ENCODE measurements at places on chromosomes 2 and 18. TPM values are rescaled to one million over a fixed set of nuclear protein-coding genes. Genes with fewer than 3 reads are reported as not detected.
A peak's percentile ranks its signal among the peaks of the same experiment; 100 is the strongest.

GRCh38 chr2:118388771-118389170 is 300.5 kb downstream of the INSIG2 start:
- DNase-seq = no peak

GRCh38 chr2:162333968-162334367 is 10.0 kb upstream of the GCA start:
- no peak for DNase-seq

DNA sequence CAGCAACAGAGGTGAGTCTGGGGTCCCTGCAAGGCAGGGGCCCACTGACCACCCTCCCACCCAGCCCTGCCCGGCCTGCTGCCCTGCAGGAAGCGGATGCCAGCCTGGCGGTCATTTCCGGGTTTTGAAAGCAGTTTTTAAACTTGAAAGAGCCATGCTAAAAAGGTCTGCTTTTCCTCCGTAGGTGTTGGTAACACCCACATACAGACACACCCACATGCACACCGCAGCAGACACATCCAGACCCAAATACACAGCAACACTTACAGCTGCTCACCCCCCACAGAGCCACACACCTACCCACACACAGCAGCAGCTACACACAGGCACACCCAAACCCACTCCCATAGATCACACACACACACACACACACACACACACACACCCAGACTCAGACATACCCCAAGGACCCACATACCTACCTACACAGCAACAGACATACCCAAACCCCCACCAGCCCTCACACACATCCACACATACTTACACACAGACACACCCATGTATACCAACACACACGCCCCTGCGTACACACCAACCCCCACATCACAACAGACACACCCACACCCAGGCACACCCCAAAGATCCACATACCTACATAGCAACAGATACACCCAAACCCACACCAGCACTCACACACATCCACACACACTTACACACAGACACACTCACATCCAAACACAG is 7.6 kb downstream of the ZFP36L2 start:
- no peak for DNase-seq

DNA sequence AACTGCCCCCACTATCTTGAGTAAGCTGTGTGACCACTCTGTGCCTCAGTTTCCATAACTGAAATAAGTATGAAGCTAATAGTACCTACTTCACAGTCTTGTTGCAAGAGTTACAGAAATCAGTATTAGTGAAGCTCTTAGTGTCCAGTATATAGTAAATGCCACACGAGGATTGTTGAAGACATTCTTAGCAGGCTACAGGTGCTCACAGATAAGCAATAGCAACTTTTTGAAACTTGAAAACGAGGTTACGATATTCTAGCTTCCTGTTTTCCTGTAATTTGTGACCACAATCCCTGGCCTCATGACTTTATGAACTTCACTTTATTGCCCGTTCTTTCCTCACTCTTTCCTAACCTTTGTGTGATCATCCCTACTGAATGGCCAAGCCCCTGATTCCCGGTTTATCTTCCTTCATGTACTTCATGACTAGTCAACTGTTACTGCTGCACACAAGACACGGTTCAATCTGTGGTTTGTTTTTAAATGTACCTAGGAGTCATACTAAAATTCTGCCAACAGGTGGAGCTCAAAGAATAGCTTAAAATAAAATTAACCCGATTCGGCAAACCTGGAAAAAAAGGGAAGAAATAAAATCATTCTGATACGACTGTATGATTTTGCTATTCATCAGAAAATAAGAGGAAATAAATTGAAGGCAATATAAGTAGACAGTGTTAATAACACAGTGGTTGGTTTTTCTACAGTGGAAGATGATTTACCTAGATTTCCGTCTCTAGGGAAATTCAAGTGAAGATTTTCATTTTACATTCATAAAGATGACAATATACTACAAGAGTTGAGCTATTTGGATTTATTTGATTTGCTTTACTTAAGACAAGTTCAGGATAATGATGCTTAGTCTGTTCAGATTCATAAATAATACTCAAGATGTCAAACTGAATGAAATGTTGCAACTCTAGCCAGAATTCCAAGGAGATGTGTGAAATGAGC is 38.1 kb upstream of the STAT1 start:
- peak; percentile 7 for DNase-seq

Gene PIEZO2
- total RNA-seq = 17.0 TPM

Gene ARHGEF4
- total RNA-seq = 22.1 TPM

All from neural crest cell (in vitro differentiated cells).